ENCODE measurements at places on chromosomes 12 and 14.

DNA sequence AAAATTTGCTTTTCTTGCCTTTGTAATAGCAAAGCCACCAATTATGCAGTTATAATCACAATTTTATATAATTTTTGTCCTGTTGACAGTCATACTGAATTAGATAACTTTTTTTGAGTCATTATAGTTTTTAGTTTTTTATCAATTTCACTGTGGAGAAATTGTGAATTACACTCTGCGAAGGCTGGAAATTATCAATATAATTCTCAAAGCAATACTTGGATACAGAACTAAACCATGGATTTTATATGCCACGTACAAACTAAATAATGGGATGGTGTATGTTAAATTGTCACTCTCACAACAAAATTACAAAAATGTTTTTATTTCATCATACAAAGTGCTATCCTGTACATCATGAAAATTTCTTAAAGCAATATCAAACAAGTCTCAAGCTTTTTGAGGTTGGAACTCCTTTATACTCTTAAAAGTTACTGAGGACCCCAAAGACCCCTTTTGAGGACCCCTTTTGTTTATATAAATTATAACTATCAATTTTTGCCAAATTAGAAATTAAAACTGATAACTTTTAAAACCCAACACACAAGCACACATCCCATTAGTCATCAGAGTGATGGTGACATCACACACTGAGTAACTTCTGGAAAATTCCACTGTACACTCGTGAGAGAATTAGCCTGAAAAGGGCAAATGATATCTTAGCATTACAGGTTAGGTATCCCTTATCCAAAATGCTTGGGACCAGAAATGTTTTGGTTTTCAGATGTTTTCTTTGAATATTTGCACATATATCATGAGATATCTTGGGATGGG, 19.8 kb upstream of the AQP2 start:
- DNase-seq, result no peak

- DNase-seq, result no peak
Measured at GRCh38 chr14:64834965-64835364, 44.7 kb downstream of the SPTB start.

DNA sequence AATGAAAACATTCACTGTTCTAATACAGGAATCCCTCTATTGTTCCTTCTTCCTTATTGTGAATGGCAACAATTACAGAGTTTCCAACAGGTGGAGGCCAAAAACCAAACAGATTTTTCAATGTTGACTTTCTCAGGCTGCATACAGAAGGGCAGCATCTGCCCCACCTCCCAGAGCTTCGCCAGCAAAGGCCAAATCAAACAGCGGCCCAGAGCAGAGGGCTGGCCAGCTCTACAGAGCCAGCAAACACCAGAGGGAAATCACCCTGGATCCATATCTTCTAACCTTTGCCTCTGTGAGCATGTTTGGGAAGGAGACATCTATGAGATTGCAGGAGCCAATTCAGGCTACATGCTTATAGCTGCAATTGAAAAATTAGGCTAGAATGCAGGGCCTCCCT, 4.4 kb upstream of the CRACR2A start:
- no peak for DNase-seq

- DNase-seq, result no peak
Measured at GRCh38 chr14:101370593-101371569, 190.4 kb upstream of the DIO3 start.

- no peak for DNase-seq
Measured at GRCh38 chr14:92890830-92891588, 31.9 kb upstream of the CHGA start.

- no peak for DNase-seq
Measured at GRCh38 chr12:53113136-53113705, 9.9 kb downstream of the SOAT2 start.

- DNase-seq, result peak; percentile 35
Measured at GRCh38 chr12:109393437-109394345, 46.0 kb downstream of the MYO1H start.

All from CD8-positive, alpha-beta T cell (primary cell).